ENCODE measurements at places on chromosomes 5 and 9.
A peak's percentile ranks its signal among the peaks of the same experiment; 100 is the strongest.

- no peak for DNase-seq
These were observed 5.3 kb downstream of the SPEF2 start for GRCh38 chr5:35622974-35623373.

DNA sequence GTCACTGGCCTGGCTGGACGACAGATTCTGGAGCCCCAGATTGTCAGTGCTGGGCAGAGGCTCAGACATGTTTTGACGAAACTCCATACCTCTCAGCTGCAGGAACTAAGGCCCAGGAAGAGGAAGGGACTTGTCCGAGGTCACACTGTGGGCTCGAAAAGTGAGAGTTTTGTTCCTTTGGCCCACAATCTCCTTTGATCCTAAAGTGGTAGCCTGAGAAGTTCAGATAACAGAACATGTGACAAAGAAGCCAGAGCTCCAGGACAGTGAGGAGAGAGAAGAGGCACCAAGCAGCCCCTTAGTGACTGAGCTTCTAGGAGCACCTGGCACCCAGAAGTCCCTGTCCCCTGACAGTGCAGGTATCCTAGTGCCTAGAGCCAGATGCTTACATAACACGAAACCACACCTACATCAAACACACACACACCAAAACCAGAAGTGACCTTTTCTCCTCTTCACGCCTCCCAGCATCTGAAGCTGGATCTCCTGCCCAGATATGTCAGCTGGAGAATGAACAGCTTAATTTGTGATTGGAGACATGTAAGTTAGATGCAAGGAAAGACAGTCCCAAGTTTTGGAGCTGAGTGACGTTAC lies 88.9 kb downstream of the ADRB2 start:
- DNase-seq: no peak

- DNase-seq: no peak
These were observed 17.5 kb downstream of the VLDLR start for GRCh38 chr9:2638871-2639673.

- no peak for DNase-seq
These were observed at the start of gene SLCO6A1 for GRCh38 chr5:102498271-102499034. TSS of gene SLCO6A1 (minus strand) at chr5:102499001. CDS start at chr5:102498844, 157 bp downstream.

- DNase-seq: no peak
These were observed 182.9 kb upstream of the RFX3 start for GRCh38 chr9:3708751-3709150.

- no peak for DNase-seq
These were observed 7.2 kb upstream of the SMIM32 start for GRCh38 chr5:136200130-136200529.

- DNase-seq: no peak
These were observed 269.6 kb upstream of the DAP start for GRCh38 chr5:11030671-11031070.

DNA sequence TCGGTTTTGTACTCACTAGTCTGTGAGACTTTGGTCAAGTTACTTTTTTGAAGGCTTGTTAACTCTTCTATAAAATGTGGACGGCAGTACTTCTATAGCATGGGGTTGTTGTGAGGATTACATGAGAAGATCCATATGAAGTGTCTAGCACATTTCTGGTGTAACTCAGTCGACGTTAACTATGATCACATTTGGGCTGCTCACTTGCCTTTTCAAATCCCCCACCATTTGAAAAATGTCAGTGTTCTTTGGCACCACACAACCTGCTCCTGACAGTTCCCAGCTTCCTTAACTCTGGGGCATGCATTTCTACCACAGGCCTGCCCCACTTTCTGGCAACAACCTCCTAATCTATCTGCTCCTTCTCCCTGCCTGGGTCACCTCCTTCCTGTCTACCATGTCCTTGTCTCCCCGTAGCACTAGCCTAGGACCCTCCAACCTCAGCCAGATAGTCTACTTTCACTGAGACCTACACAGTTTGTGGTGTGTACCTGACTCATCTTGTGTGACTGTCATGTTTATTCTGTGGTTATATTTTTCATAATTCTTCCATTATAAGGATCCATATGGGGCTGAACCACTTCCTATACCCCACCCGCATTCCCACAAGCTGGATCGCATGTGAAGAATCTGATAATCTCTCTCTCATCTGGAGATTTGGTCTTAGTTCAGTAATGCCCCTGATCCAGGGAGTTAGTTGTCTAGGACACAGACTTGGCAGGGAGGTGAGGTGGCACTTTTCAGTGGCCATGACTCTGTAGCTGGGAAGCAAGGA lies 30.2 kb upstream of the BASP1 start:
- no peak for DNase-seq

- DNase-seq: no peak
These were observed 35.2 kb downstream of the MTRR start for GRCh38 chr5:7904170-7904569.

DNA sequence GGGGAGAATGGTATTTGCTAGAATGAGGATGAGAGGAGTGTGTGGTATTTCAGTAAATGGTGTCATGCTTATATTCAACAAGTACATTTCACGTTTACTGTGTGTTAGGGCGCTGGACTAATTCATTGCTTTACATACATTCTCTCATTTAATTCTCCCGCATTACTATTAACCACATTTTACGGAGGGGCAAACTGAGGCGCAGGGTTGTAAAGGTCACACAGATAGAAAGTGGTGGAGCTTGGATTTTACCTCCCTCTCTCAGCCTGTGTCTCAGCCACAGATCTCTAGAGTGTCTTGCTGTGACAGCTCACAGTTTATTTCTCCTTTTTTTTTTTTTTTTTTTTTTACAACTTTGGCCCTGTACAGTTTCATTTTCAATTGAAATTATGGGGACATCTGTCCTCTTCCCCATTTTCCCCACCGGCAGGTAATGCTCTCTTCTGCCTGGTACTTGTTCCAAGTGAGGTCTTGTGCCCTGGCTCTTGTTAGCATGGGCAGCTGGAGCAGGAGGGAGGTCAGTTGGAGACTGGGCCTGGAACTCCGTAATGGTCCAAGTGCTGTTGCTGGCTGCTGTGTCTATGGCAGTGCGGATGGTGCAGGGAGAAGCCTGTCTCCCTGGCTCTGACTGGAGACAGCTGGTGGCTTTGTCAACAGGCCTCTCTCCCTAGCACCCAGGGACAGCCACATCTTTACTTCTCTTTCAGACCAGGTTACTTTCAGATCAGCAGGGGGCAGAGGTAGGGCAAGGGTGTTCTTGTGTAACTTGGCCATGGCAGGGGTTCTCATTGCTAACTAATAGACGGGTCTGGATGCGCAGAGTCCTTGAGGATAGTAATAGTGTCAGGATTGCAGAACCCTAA lies 20.5 kb upstream of the NDST1 start:
- no peak for DNase-seq

DNA sequence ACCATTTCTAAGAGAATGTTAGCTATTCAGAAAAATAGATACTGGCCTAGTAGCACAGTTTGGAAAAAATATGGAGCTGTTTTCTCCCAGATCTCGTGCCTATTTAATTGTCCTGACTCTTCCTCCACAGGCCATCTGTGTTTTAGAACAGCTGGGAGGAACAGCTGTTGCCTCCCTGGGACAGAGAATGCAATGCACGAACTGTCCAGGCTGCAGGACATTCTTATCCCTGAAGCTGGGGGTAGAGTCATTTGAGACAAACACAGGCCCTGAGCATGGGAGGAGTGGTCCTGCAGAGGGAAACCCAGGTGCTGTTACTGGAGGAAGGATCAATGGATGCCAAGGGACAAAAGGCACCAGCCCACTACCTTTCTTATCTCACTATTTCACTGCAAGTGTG lies 20.9 kb upstream of the SPARC start:
- DNase-seq: no peak

DNA sequence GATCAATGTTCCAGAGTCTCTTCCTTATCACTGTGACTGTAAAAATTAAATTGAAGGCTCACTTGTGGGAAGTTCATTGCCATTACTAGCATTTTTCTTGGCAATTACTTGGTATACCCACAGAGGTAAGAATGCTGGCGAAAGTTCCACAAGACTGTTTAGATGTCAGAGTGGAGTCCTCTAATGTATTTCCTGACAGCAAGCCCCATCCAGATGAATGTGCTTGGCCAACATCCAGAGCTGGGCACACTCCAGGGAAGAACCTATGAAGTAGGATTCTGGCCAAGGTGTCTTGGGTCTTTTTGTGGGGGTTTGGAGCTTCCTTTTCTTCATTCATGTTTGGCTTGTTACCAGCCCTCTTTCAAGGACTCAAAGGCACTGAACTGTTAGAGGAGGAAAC lies 473.6 kb downstream of the DMAC1 start:
- DNase-seq: no peak

- DNase-seq: peak; percentile 13
These were observed 9.1 kb upstream of the KIF12 start for GRCh38 chr9:114108016-114108833.

DNA sequence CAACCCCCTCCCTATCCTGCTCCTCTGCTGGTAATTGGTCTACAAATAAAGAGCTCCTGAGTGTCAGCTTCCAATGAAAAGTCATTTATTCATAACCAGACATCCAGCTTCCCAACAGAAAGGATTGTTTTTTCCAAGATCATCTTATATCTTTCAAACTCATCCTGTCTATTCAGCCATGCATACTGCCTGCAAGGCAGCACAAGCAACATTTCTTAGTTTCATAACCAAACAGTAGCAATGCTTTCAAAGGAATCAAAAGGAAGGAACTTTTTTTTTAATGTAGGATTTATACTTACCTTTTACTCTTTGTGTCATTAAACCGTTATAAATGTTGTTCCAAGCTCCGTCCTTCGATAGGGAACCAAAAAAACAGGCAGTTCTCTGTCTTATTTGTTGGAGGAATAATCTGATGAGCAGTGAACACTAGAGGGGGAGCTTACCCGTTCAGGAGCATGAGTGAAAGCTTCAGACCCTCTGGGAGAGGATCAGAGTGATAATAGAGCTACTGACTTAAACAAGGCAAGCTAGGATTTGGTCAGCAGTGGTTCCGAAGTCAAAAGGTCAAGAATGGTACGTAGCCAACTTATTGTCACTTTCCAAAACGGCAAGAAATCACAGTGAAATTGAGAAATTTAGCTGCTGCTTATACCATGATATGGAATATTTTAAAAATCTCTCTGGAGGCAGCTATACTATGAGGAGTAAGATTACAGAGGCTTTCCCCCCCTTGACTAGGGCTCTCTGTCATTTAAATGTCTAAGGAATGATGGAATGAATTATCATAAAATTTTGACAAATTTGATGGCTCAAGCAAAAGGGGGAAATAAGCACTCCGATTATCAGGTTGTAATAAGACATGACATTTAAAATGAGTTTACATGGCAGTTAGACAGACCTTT lies 892.9 kb downstream of the NR2F1-AS1 start:
- no peak for DNase-seq

DNA sequence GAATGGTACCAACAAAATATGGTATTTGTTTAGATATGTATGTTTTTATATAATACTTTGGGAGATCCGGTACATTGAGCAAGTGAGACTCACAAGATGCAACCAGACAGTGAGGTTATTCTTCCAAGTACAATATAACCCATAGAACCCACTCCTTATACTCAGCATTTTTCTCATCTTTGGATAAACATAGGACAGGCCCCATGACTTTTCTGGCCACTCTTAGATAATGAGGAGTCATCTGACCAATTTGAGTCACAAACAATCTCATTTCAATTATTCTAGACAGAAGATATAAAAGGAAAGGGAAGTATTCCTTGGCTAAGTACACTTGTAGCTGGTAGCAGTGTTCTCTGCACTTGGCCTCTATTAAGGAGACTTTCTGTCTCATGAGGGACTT lies 150.2 kb downstream of the SGCD start:
- DNase-seq: no peak

DNA sequence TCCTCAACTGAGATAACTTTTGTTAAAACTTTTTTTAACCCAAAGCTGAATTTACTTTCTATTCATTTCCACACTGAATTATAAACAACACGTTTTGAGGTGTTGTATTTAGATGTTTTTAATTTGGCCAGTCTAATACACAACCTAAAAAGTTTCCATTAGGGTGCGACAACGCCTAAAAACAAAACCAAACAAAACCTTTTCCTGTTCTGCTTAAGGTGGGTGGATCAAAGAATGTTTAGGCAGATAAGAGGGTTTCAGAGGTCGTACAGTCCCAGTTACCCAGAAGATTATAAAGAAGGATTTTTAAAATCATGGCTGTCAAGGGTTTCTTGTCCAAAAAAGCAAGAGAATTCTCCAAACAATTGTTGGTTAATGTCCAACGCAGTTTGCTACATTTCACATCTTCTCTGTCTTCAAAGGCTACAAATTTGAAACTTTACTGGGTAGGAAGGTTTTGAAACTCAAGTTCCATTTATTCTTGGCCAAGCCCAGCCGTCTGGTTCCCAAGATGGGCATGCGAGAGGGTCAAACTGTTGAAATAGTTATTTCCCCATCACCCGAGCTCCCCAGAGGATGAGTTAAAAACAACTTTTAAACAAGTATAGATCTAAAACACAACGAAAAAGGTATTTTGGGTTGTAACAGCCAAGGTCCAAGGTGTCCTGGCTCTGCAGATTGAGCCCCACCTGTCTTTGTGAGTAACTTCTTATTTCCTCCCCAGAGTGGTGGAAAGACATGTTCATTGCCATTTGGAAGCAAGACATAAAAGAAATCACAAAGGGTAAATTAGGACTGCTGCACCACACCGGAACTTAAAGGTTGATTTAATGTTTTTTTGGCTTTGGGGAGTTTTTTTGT lies 122.8 kb upstream of the MAP3K1 start:
- no peak for DNase-seq

- DNase-seq: no peak
These were observed 149.2 kb downstream of the PBX3 start for GRCh38 chr9:125896404-125896803.

DNA sequence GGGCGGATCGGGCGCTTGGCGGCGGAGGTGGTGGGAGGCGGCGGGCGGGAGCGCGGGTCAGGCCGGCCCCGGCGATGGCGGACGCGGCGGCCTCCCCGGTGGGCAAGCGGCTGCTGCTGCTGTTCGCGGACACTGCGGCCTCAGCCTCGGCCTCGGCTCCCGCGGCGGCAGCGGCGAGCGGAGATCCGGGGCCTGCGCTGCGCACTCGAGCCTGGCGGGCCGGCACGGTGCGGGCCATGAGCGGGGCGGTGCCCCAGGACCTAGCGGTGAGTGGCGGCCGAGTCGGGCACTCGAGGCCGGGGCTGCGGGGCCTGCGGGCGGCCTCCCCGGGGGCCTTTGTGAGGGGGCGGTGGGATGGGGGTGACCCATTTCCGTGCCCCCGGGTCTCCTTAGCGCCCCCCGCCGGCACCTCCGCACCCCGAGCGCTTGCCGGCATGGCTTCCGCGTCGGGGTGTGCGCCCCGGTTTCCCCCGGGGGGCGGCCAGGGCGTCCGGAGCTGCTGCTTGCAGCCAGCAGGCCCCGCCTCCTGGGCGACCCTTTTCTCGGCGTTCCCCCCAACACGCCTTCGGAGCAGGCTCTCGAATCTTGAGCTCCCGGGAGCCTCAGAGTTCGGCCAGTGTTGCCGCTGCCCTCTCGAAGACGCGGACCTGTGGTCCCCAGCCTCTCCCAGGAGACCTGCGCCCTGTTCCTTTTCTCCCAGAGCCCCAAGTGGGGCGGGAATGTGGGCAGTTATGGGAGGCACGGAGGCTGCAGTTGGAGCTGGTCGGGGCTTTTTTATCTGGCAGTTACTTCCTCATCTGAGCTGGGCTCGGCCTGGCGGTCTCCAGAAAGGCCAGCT lies 456 bp downstream of the KDM3B start:
- peak; percentile 81 for DNase-seq

GRCh38 chr5:149397530-149397929 lies 18.4 kb upstream of the IL17B start:
- DNase-seq: no peak
